ENCODE measurements at places on chromosomes 7 and 10.

- DNase-seq, result no peak
Observed at GRCh38 chr7:100475549-100475948, 3.5 kb downstream of the TSC22D4 start.

DNA sequence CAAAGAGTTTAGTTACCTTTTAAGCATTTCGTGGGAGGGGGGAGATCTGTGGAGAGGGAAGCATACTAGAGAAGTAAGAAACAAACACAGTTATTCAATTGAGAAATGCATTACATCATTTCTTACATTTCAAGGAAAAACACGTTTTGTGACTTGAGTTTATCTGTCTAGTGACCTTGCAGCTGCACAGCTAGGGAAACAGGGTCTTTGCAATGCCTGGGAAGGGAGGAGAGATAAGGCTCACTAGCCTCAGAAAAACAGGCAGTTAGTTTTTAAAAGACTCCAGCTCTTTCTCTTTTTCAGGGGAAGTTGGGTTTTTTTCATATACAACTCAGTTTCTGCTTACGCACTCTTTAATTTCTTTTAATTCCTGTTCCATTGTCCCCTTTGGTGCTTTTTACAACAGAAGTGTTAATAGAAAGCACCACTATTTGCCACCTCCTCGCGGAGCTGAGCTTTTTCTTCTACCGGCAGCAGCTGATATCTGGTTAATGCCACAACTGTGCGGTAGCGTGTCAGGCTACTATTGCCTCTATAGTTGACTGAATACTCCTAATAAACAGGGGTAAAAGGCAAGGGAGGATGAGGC lies 5.6 kb downstream of the CYP3A43 start:
- no peak for DNase-seq

DNA sequence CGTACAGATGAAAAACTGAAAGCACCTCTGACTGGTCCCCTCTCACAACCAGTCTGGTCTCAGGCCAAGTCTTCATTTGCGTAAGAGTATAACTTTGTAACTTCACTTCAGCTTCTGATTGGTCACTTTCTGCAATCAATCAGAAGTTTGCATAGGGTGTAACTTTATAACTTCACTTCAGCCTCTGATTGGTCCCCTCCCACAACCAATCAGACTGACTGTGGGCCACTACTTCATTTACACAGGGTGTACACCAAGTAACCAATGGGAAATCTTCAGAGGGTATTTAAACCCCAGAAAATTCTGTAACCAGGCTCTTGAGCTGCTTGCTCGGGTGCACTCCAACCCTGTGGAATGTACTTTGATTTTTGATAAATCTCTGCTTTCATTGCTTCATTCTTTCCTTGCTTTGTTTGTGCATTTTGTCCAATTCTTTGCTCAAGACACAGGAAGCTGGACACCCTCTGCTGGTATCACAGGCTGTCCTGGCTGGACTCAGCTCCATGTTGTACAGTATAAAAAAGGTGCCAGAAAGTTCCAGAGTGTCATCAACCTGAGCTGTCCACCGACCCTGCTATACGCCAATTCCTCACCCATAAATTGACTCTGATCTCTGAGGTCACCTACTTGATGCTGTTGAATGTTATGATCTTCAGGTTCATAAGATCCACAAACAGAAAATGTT lies 74.5 kb downstream of the COBL start:
- no peak for DNase-seq

GRCh38 chr7:151133986-151134742 lies 33.3 kb downstream of the GBX1 start:
- no peak for DNase-seq

DNA sequence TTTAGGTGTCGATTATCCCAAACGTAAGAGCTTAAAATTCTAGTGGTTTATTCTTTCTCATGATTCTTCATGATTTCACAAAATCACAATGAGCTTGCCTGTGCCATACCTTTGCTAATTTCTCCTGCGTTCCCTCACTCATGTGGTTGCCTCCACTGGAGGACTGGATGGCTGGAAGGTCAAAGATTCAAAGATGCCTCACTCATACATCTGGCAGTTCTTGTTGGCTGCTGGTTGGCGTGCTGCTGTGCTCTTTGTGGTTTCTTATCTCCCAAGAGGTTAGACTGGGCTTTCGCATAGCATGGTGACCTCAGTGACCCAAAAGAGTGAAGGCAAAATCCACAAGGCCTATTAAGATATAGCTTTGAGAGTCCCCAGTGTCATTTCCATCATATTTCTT lies 877.6 kb upstream of the AUTS2 start:
- DNase-seq, result no peak

- DNase-seq, result no peak
Observed at GRCh38 chr10:131431533-131431932, 120.0 kb upstream of the TCERG1L start.

- DNase-seq, result no peak
Observed at GRCh38 chr7:48390388-48391327, 219.4 kb downstream of the ABCA13 start.

- DNase-seq, result no peak
Observed at GRCh38 chr7:156889746-156890145, 3.2 kb downstream of the LMBR1 start.

DNA sequence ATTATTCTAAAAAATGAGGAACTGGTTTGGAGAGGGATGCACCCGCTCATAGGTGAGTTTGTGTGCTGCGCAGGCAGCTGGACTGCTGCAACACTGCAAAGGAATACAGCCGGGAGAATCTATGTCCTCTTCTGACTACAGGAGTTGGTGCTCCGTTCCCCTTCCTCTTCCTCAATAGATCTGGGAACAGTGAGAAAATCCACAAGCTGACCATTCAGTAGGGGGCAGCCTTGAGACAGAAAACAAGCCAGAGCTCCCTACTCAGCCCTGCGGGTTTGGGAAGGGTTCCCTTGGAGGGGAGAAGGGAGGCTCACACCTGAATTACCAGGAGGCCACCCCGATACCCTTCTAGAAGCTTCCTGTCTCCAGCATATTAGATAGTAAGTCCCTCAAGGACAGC lies 87.3 kb upstream of the FOXI2 start:
- no peak for DNase-seq

- no peak for DNase-seq
Observed at GRCh38 chr7:44220046-44220357, 19.2 kb downstream of the YKT6 start.

Measured in stimulated activated CD8-positive, alpha-beta memory T cell treated with anti-CD3 and anti-CD28 coated beads, Interleukin-15, amount 100 ng/mL, for 24 hours (primary cell).